ENCODE measurements at places on chromosomes 1 and 21.
A peak's percentile ranks its signal among the peaks of the same experiment; 100 is the strongest.

DNA sequence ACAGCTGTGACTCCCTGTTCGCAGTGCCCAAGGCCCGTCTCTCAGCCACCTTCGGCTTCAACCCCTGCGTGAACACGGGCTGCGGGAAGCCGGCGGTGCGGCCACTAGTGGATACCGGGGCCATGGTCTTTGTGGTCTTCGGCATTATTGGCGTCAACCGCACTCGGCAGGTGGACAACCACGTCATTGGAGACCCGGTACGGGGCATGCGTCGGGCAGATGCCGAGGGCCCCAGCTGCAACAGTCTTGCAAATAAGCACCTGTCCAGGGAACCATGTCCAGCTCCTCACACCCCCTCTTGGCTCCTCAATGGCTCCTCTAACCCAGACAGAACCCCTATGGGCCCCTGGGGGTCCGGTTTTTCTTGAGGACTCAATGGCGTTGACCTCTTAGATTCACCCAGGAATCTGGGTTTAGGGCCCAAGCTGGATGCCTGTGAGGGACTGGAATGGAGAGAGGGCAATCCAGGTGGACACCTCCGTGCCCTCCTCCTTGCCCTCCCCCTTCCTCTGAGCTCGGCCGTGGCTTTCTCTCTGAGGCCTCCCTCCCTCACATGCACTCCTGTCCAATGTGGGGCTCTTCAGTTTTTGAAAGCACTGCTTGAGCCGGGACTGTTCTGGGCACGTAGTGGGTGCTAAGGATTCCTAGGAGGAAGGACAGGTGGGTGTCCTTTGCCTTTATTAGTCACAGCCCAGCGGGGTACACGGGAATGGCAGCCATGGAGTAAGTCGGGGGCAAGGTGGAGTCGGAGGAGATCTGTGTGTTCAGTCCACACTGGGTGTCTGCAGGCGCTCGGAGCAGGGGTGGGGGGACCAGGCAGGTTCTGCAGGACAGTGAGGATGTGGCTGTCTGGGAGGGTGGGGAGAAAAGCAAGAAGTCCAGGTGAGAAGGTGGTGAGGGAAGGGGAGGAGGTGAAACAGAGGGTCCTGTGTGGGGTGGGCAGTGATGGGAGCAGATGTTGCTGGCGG is 51.1 kb downstream of the DISP3 start:
- DNase-seq = no peak

DNA sequence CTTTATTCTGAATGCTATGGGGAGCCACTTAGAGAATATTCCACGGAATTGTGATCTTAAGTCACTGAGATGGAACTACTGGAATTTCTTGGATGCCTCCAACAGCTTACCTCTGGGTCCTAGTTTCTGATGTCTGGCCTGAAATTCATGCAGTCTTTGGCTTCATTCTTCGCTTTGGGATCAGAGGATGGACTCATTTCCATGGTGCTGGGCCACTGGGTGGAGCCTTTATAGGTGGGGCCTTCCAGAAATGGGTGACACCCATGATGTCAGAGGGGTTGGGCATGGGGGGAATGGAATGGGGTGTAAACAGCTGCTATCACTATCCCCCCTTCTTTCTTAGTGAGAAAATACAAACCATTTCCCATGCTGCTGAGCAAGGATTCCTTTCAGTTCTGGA is 73.7 kb upstream of the FGGY start:
- DNase-seq = no peak

DNA sequence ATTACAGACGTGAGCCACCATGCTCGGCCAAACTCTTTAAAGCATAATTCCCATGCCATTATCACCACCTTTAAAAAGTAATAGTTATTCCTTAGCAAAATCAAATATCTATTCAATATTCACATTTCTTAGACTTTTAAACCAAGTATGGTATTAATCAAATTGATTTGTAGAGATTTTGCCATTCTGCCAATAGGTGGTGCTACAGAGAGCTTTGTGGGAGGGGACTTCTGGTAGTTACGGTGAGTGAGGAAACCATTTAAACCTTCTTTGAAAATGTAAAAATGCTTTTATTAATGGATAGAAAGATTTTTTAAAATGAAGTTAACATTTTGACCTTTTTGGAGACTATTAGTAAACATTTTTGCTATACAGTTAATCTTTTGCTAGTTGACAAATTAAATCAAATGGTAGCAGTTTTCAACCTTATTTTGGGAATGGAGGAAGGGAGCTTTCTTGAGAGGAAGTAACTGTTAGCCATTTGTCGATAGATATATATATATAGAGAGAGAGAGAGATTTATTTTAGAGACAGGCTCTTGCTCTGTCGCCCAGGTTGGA is 19.3 kb downstream of the IARS2 start:
- DNase-seq = no peak

DNA sequence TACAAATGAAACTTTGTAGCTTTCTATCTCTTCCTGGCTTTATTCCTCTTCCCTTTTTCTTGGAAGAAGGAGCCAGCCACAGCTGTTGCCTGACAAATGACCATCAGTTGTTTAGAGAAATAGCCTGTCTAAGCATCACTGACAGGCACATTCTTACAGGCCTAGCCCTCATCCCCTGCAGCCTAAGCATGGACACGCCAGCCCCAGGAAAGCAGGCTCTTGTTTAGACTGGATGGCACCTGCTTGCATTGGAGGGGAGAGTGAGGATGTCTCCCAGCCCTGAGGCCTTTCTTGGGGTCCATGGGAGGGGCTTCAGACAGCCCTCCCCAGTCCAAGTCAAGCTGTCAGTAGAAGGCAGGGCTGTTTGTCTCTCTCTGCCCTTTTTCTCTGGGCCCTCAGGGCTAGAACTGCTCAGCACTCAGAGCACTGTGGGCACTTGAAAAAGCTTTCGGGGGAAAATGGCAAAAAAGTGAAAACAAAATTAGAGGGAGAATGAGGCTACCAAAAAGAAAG is 282.5 kb upstream of the PLXNA2 start:
- DNase-seq = no peak

DNA sequence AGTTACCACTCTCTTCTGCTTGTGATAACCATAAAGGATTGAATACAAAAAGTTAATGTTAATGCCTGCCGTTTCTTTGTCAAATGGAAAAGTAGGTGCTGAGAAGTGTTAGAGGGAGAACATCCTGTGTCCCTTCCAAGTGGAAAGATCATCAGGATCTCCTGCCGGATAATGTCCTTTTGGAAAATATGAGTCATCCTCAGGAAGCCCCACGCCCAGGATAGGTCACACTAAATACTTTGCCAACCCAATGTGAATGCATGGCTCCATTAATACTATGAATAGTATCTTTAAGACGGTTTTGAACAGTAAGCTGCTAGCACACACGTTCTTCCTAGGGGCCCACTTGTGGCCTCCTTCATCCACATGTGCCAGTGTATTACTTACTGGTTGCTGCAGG is 279.5 kb downstream of the ZNF326 start:
- no peak for DNase-seq

DNA sequence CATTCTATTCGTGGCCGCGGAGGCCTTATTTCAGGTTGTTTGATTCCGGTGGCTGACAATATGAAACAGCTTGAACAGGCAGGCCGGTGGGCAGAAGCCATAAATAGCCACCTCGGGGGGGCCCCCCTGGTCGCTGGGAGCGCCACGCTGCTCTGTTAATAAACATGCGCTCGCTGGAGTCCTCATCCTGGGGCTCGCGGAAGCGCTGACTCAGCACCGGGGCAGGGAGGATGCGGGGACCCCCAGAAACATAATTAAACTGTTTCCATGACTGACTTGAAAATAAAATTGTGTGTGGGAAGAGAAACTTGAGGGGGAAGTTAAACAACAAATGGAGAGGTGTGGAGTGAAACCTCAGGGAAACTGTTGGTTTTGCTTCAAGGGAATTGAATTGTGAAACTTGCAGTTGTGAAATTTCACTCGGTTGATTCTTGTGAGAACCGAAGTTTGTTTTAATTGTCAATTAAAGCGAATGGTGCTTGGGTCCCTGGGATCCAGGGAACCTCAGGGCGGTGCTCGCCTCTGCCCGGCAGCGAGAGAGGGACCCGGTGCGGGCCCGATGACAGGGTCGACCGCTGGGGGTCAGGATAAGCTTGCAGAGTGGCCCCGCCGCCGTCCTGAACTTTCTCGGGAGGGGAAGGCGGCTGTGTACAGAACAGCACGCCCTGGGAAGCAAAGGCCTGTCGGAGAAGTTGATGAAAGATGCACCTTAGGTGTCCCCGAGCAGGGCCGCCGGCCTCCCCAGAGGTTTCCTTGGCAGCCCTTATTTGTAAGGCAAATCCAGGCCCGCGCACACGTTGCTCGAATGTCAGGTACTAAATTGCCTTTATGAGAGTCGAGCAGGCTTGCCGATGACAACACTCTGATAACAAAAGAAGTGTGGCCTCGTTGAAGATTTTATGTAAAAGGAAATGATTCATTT is 176.9 kb upstream of the LMO4 start:
- DNase-seq = peak; percentile 17

- DNase-seq = no peak
Observed at GRCh38 chr1:67051196-67051595, 2.8 kb downstream of the SLC35D1 start.

- no peak for DNase-seq
Observed at GRCh38 chr21:26185021-26185420, 14.5 kb upstream of the APP start.

GRCh38 chr1:47870946-47871676 is 126.1 kb downstream of the TRABD2B start:
- DNase-seq = no peak

DNA sequence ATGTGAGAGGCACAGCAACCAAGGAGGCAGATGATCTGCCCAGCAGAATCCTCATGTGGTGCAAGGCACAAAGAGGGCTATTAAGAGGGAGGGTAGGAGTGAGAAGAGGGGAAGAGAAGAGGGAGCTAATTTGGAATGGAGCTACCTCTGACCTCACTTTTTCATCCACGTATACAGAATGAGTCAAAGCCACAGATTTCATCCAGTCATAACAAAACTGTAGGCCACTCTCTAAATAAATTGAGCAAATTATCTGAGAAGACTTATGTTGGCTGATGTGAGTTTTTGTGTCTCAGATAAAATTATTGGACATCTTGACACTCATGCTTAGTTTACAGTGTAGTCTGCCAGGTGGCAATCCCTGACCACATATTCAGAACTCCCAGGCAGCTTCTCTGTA is 325.6 kb downstream of the TTLL7 start:
- DNase-seq = no peak

DNA sequence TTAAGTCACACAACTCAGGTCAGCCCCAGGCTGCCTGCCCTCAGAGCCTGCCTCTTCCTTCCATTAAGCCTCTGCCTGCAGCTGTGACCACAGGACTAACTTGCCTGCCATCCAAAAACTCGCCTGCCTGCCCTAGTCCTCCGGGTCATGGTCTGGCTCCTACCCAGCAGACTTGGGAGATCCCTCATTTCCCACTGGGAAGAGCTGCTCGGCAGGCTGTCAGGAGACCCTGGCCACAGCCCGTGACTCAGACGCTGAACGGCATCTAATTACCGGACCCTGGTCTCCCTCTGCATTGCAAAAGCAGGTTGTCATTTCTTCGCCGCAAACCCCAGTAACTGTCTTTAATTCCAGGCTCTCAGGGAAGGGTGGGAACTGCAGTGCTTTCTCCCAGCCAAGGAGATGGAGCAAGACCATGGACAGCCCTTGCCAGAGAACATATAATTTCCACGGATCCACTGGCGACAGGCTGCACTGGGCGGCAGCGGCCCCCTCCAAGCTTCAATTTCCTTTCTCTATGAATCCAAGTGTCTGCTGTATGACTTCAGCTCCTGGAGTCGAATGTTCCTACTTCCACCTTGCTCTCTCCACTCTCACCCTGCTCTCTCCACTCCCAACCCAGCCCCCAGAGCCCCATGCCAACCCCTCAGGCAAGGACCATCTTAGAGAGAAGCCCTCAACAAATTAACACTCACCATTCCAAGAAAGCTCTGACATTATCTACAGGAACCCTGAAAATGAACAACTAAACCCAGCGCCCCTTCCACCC is 20.4 kb downstream of the OLFML2B start:
- no peak for DNase-seq

DNA sequence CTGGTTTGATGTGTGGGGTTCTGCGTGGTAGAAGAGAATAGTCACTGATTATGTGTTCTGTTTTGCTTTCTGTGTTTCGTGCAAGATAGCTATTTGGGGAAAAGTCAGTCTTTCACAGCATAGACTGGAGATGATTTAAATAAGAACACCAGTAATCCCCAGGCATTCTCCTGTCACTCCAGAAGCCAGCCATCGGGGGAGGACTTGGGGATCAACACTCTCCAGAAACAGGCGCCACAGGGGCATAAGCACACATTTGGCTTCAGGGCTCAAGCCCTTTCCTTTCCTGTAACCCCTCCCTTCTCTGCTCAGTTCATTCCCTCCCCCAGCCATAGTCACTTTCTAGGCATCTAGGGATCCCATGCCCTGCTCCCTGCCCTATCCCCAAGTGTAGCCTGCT is 97.3 kb upstream of the BEND5 start:
- DNase-seq = no peak

DNA sequence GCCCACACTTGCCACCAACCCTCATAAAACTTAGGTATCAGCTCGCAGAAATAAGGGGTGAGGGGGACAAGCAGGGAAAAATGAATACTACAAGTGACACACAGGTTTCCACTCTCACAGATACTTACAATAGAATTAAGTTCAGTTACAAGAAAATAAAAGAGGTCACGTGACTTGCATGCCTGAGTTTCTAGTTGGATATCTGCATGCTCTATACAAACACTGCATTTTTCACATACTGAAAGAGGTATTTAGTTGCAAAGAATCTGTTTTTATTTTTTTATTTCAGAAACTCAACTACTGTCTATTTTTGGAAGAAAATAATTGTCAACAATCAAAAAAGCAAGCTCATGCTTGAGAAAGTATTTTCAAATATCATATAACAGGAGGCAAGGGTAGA is 43.5 kb downstream of the DPYD start:
- DNase-seq = no peak

- no peak for DNase-seq
Observed at GRCh38 chr1:60277269-60277668, 203.7 kb upstream of the C1orf87 start.

- no peak for DNase-seq
Observed at GRCh38 chr1:8040586-8040985, 14.5 kb upstream of the ERRFI1 start.

DNA sequence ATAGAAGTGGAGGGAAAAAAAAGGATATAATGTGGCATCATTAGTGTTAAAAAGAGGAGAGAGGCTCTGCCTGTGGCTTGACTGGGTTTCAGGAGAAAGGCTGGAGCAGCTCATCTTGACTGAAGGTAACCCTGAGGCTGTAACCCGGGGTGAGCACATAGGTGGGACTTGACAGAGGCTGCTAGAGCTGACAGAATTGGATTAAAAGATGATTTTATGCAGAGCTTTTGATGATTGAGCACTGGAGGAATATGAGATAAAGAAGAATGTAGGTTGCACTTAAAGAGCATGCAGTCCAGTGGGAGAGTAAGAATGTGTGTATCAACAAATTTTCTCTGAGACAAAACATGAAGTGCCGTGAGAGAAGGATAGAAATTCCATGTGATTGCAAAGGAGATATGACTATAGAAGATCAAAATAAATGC is 17.3 kb downstream of the LAMC1 start:
- no peak for DNase-seq

All from stimulated activated CD4-positive, alpha-beta T cell treated with anti-CD3 and anti-CD28 coated beads, Interleukin-15, amount 100 ng/mL, for 1 hour (primary cell).